Activated CD4-positive, alpha-beta T cell treated with anti-CD3 and anti-CD28 coated beads for 1 hour (primary cell): ENCODE measurements at places on chromosomes 11 and 22.
A peak's percentile ranks its signal among the peaks of the same experiment; 100 is the strongest.

GRCh38 chr11:1445741-1446445, 40.7 kb downstream of the MOB2 start:
- DNase-seq, result no peak

DNA sequence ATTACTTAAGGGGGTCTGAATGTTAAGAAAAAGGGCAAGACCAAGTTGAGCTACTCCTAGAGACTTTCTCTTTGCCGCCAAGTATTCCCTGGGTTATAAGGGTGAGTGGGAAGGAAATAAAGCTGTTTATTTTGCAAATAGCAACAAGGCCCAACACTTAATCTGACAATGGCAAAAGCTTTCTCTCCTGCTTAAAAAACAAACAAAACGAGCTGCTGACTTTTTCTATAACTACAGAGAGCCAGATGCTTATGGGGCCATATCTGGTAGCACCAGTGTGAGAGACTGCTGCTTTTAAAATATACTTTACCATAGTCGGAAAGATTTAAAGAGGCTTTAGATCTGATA, 2.3 kb upstream of the KDM2A start:
- DNase-seq, result no peak

- DNase-seq, result no peak
Observed at GRCh38 chr11:121199516-121199915, 93.1 kb upstream of the SC5D start.

DNA sequence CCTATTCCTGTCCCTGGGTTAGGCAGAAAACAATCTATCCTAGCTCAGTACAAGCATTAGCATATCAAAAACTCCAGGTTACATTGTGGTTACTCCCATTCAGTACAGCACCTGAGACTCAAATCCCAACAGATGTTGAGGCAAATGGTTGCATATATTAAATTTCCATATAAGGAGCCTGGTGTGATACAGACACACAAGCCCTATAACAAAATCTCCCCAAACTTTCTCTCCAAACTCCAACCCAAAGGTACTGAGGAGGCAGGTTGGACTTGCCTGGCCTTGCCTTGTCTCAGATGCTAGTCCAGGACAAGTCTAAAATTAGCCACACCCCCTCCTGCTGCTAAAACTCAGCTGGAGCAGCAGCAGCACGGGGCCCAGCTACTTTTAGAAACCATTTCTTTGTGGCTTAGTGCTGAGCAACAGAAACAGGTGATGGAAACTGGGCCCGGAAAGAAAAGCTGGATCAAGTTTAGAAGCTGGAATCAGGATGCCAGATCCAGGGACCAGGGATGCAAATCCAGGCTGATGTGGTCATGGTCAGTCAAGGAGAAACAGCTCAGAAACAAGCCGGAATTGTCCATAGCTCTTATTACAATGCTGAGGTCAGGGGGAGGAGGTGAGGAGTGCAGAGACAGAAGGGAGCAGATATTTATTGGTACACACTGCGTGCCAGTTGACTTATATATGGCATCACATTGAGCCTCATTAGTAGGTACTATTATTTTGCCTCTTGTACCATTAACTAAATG, 73.7 kb upstream of the AMOTL1 start:
- no peak for DNase-seq

DNA sequence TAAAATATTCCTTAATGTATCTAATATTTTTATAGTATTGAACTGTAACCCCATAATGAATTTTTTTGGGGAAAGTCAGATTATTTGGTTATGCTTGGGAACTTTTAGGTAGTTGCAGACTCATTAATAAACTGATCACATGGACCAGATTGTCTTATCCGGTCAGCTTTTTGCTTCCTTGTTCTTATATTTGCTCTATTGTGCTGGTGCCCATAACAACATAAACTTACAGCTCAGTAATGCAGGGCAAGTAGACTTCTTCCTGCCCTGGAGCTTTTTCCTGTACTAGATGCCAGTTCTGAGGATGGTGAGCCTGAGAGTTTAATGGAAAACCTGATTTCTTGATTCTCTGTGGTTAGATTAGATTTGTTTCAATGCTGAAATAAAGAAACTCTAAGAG, 53.2 kb downstream of the MTMR3 start:
- no peak for DNase-seq

GRCh38 chr22:28129319-28129962, 210.4 kb upstream of the PITPNB start:
- DNase-seq, result no peak

DNA sequence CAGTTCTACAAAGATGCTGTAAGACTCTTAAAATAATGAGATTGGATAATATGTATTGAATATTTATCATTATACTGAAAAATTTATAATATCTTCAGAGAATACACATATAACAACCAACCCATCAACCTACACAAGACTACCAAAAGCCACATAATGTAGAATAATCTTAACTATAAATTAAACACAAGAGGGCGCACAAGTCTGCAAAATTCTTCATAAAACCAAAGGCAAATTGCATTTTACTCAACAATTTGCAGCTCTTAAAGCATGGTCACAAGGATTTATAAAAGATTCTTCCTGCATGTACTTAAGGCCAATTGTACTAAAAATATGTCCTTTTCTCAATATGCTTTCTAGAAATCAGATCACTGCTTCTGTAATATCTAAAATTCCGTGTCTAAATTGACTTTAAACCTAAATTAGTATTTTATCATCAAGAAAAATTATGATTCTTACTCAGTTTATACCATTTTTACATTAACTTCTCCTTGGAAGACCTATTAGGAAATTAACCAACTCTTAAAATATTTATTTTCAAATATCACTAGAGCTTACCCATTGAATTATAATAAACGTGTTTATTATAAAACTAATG, 79.0 kb downstream of the TTC28 start:
- no peak for DNase-seq

- DNase-seq, result no peak
Observed at GRCh38 chr22:20573833-20574615, 66.6 kb downstream of the MED15 start.

DNA sequence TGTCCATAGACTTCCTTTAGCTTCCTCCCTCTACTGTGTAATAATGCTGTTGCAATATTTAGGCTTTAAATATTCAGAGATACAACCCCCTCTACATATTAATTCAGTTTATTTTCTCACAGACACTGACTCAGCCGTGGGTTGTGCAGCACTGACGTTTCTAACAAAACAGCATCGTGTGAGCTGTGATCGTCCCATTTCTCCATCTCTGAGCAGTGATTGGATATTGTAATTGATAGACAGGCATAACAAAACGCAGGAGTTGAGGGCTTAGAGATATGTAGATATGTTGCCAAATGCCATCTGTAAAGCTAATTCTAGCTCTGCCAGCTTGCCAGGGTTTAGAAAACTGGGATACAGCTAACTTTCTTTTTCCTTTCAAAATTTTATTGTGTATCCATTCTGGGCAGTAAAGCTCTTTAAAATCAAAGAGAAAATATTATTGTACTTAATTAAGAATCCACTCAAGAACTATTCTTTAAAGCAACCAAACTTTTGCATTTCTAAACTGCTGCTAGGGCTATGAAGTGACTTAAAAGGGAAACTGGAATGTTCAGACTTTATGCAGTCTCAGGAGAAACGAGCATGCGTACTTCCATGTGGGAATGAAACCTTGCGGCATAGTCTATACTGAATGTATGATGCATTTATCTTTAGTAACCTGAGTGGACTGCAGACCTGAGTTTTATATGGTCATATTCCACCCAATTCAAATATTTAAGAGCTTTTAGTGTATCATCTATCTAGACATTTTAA, 22.7 kb downstream of the BTBD10 start:
- DNase-seq, result no peak

- no peak for DNase-seq
Observed at GRCh38 chr22:22730655-22731373, 86.4 kb downstream of the GGTLC2 start.

GRCh38 chr11:10405865-10406592, 49.0 kb upstream of the AMPD3 start:
- DNase-seq, result peak; percentile 30

DNA sequence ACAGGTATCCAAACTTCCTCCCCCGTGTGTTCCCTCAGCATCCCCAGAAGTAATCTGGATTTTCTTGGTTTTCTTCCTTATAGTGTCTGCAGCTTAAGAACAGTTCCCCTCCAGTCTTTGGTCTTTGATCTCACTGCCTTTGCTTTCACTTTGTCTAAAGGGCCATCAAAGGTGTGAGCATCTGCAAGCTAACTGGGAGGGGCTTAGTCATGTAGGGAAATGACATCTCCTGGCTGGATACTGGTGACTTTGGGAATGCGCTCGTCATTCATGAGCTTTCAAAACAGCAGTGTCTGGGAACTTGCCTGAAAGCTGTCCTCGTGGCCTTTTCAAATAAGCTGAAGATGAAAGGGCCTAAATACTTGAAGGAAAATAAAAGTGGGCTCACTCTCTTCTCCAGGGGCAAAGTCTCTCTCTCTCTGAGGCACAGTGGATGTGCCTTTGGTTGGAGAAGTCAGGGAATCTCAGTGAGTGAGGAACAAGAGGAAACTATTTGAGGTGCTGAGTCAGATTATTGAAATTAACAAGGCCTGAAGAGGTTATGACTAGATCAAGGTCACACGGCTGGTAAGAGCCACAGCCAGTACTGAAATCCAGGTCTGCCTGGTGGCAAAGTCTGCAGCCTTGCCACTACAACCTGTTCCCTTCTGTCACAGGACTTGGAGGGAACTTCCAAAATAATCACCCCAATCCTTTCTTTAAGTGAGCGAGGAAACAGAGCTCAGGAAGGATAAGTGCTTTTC, 45.6 kb upstream of the TENM4 start:
- DNase-seq, result no peak
